Upper lobe of left lung (tissue), 6 donors: ENCODE measurements at places on chromosomes 4 and X.

GRCh38 chr4:962231-963208, 10.8 kb downstream of the DGKQ start:
- no peak for DNase-seq

GRCh38 chrX:153900831-153901752, 3.4 kb upstream of the AVPR2 start:
- peak; percentile 64 for DNase-seq

- no peak for DNase-seq
These were observed 64.9 kb downstream of the ANKRD17 start for GRCh38 chr4:73193659-73194058.

GRCh38 chrX:6954836-6955235, 192.7 kb upstream of the STS start:
- DNase-seq: no peak

GRCh38 chrX:150635952-150636351, 57.2 kb upstream of the MTMR1 start:
- DNase-seq: no peak

- DNase-seq: no peak
These were observed 6.5 kb downstream of the DOK7 start for GRCh38 chr4:3469386-3470243.

- DNase-seq: no peak
These were observed 71.8 kb downstream of the RAPGEF2 start for GRCh38 chr4:159174645-159175084.

GRCh38 chr4:77132652-77133312, 24.2 kb upstream of the CCNG2 start:
- no peak for DNase-seq

DNA sequence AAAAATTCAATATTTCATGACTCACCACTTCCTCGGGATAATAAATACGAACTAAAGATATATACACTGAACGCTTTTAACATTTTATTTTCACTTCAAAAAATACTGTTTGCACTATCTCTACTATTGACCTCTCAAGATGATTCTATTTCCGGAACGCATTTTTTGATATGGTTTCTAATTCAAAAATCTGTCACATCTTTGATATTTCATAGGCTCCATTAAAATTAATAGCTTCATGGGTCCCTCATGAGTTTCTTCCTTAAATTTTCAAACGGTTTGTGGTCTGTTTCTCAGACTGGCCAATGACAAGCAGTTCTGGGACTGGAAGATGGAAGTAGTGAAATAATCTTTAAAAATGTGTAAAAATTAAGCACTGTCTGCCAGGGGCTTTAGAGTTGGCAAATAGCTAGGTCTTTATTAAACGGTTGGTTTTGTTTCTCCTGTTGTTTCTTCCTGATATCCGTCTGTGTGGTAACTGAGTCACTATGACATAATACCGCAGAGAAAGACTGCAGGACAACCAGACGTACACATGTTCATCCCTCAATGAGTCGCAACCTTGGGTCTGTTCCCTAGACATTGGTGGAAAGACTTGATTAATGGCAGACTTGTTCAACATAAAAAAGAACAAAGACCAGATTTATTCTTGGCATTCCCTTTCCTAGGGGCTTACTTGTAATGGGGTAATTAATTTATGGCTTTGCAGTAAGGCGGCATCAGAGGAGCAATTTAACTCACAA, 133.8 kb downstream of the PALLD start:
- DNase-seq: no peak

GRCh38 chr4:177448850-177449249, 6.6 kb upstream of the AGA start:
- DNase-seq: no peak

DNA sequence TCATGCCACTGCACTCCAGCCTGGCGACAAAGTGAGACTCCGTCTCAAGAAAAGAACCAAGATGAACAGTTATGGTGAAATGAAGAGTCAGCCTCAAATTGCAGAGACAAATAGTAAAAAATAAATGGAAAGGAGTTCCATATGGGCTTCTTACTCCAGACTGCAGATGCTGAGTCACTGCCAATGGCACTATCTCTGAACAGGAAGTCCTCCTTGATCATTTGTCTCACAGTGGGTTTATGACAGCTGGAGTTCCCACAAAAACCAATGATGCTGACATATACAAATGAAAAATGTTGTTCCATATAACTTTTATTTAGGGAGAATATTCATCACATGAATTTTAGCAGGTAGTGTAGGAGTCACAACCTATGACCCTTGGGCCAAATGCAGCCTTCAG, 631.6 kb downstream of the PCDH18 start:
- DNase-seq: no peak

GRCh38 chr4:138749303-138749702, 266.3 kb upstream of the NOCT start:
- peak; percentile 30 for DNase-seq

DNA sequence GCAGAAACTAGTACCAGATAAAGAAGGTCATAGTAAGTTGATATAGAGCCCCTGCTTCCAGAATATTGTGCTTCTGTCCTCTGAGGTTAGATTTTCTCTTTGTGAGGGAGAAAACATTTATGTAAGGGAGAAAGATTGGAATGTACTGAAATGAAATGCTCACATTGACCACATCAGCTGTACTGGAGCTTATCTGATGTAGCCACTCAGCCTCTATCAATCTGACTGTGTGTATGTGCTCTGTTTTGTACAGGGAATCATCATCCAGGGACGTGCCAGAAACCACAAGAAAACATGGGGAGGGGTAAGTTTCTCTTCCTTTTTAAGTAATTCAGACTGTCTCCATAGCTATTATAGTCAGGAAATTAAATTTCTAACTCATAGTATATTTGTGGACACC, 56.8 kb downstream of the PRRG1 start:
- DNase-seq: no peak

DNA sequence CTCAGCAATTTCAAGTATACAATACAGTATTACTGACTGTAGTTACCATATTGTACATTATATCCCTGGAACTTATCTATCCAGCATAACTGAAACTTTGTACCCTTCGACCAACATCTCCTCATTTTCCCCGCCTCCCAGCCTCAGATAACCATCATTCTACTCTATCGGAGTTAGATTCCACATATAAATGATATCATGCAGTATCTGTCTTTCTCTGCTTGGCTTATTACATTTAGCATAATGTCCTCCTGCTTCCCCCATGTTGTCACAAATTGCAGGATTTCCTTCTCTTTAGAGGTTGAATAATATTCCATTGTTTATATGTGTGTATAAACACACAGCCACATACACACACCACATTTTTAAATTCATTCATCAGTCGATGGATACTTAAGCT, 218.1 kb downstream of the MAML3 start:
- DNase-seq: no peak

DNA sequence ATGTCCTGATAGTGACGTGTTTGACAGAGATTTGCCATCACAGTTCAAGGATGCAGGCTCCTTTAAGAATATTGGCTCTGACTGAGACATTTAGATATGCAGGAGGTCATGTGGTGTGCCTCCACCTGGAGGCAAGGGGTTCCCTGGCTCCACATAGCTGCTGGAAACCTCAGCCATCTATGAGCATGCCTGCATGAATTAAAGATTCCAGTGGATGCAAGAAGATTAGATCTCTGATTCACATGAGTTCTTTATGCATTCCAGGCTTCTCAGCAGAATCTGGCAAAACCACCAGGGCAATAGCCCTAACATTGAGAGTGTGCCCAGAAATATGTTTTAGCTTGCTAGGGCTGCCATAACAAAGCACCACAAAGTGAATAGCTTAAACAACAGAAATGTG, 298.5 kb upstream of the AADAT start:
- DNase-seq: no peak

- DNase-seq: peak; percentile 48
These were observed 82.8 kb downstream of the CPZ start for GRCh38 chr4:8675383-8675782.

- DNase-seq: no peak
These were observed 64.7 kb downstream of the CLNK start for GRCh38 chr4:10619855-10620254.

GRCh38 chrX:16250296-16250695, 83.0 kb downstream of the MAGEB17 start:
- no peak for DNase-seq

GRCh38 chr4:130043732-130044160, 947.8 kb downstream of the C4orf33 start:
- DNase-seq: no peak

DNA sequence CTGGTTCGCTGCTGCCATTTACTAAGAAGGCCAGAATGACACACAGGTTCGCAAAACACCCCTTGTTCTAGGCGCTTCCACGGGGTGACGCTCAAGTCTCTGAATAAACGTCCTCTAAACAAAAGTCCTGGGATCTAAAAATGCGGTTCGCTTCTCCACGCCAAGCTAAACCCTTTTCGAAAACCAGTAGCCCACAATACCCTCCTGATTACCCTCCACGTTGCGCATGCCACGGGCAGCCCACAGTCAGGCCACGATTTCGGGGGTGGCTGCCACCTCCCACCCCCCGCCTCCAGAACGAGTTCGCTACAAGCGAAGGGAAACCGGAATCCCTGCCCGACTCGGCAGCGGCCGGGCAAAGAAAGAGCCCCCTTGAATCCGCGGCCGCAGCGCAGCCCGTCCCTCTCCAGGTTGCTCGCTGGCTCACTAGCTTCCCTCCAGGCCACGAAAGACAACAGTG, 423 bp downstream of the RPL39 start:
- peak; percentile 30 for DNase-seq

- DNase-seq: no peak
These were observed 3.4 kb upstream of the S100G start for GRCh38 chrX:16646366-16647138.

DNA sequence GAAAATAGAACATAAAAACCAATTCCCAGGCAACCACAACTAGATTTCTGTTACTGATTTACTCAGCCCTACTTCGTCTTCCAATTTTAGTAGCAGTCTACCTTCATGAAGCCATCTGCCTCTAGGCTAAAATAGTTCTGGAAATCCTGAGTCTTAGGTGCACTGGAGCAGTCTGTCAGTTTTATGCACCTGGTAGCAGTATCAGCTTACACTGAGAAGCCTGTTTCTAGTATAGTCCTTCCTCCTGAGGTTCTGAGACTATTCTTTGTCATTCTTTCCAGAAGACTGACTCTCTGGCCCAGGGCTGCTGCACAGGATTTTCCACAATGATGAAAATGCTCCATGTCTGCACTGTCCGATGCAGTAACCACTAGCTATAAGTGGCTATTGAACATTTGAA, 16.9 kb upstream of the HPRT1 start:
- no peak for DNase-seq

DNA sequence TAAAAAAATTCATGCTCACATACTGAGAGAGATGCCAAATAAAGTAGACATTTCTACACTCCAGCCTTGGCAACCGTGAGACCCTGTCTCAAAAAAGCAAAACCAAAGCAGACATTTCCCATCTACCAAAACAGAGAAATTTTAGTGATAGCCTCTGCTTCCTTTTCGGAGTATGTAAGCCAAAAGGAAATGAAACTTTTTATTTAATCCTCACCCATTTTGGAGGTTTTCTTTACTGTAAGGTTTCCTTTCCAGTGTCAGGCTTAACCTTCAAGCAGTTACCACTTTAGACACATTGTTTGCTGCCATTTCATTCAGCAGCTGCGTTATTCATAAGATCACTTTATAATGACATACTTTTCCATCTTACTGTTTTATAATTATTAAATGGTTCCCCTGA, 15.9 kb downstream of the ADD1 start:
- DNase-seq: no peak

- DNase-seq: no peak
These were observed 240.2 kb upstream of the F9 start for GRCh38 chrX:139290310-139290709.

DNA sequence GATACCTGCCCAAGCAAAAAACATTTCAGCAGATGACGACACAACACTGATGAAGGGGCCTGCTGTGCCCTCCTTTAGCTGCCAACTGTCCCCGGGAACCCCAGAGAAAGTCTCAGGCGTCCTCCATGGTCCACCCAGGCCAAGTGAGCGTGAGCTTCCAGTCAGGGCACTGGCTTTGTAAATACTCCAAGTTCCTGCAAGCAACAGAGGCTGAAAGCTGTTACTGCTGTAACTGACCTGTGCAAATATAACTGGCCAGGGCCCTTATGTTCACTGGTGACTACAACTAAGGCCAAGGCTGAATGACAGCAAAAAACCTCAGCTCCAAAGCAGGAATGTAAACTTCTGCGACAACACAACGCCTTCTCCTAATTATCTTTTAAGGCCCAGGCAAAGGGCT, 8.2 kb downstream of the WDR1 start:
- no peak for DNase-seq

DNA sequence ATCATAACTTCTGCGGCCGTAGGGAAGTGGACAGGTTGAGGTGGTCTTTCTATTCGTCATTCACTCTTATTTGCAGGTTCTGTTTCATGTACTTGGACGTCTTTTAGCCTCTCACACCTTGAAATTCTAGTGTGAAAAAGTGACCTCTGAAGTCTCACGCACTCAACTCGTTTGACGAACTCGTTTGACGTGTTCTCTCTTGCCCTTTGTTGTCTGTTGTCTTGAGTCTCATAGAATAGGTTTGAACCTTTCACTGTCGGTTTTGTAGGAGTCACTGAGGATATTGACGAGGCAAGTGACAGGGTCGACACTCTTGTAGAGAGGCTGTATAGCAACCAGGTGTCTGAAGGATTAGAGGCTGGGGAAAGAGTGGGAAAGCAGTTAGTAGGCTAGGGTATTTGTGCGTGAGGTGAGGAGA, 1.1 kb upstream of the PGRMC2 start:
- DNase-seq: peak; percentile 27

GRCh38 chr4:141898346-141898745, 262.0 kb downstream of the IL15 start:
- DNase-seq: no peak

DNA sequence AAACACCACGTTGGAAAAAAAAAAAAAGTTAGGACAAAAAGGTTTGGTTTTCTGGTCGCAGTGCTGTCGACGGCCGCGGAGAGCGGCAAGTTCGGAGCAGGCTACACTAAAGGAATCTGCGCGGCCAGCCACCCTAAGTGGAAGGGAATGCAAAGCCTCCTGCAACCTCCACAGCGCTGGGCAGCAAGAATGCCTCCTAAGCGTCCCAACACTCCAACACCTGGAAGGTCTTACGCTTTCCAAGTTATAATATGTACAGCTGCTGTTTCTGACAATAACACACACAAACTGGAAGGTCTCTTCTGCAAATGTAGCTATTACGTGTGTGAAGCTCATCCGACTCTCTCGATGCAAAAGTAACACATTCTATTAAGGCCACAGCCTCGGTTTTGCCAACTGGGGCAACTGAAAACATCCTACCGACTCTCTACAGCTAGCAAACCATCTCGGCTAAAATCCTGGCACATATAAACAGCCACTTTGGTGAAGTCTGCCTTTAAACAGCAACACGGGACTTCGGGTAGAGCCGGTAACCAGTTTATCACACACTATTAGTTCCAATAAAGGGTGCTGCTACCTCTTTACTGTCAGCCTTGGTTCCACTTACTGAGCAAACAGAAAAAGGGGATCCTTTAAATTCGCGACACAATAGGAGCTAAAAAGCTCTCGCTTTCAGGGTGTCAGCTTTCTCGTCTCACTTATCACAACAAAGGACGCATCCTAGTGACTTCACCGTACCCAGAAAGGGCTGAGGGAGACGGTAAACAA, 895 bp downstream of the SMIM14 start:
- peak; percentile 75 for DNase-seq

- no peak for DNase-seq
These were observed 50.5 kb downstream of the RHOH start for GRCh38 chr4:40247350-40247749.

- DNase-seq: no peak
These were observed 17.5 kb downstream of the PALLD start for GRCh38 chr4:168514249-168514852.

GRCh38 chrX:103276581-103277002, at the start of gene TCEAL5:
Gene TCEAL5, minus strand, starts transcription at chrX:103276750. Its CDS starts 2,187 bp downstream, at chrX:103274563.
- DNase-seq: no peak

GRCh38 chr4:157803421-157803820, 369.4 kb downstream of the GASK1B start:
- no peak for DNase-seq
